ENCODE measurements at places on chromosomes 12 and 14. TPM values are rescaled to one million over a fixed set of nuclear protein-coding genes. Genes with fewer than 3 reads are reported as not detected.

The GPR84 gene
- 0.42 TPM for polyA plus RNA-seq

The SERPINA10 gene
- not detected for polyA plus RNA-seq

The NR4A1 gene
- 44.6 TPM for polyA plus RNA-seq

The KCNJ8 gene
- 29.3 TPM for polyA plus RNA-seq

The MTHFD1 gene
- polyA plus RNA-seq: 48.1 TPM
